Fibroblast of skin of left quadriceps (primary cell): ENCODE measurements at places on chromosomes 3 and 15.

DNA sequence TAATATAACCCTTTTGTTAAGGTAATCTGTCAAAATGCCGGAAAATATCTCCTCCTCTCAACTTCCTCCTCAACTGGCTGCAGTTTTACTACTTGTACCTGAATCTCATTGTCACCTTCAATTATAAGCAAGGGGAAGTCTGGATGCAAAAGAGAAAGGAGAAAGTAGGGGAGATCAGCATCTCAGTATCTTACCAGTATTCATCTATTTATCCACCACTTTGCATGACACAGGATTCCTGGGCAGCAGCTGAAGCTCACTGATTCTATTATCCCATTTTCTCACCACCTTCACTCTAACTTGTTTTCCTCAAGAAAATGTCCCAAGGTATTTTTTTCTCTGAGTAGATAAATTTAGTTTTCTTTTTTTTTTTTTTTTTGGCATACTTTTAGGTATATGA, 440.5 kb upstream of the CBLB start:
- DNase-seq = no peak

- peak; percentile 56 for DNase-seq
Measured at GRCh38 chr15:72902245-72902918, 118.8 kb upstream of the ADPGK start.

DNA sequence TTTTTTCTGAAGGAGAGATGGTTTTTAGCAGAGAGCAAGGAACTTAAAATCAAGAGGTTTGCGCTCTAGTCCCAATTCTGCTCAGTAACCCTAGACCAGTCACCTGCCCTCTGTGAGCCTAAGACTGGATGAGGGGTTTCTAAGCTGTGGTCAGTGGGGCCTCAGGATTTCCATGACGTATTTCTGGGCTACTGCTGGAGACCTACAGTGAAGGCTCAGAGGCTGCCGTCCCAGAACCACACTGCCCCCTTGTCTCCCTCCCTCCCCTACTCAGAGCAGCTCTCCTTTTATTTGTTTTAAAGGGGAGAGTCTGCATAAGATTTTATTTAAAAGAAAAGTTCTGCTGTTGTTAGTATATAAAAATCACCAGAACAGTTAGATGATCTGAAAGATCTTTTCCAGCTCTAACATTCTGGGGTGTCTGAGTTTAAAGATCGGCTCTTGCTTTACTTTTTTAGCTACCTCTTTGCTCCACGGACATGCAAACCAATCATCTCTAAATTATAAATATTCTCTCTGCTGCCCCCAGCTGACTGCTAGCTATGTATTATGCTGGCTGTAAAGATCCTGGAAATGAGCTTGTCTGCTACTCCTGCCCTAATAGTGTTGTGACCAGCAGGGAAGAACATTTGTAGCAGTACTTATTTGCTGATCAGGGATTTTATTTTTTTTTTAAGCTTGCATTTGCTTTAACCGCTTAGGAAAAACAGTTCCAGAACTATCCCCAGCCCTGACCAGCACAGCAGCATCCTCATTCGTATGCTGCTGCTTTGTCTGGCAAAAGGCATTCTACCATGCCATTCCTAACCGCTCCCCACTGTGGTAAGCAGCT, 28.6 kb upstream of the NDUFB4 start:
- no peak for DNase-seq

- DNase-seq = no peak
Measured at GRCh38 chr15:65923264-65923663, 54.0 kb downstream of the RAB11A start.

DNA sequence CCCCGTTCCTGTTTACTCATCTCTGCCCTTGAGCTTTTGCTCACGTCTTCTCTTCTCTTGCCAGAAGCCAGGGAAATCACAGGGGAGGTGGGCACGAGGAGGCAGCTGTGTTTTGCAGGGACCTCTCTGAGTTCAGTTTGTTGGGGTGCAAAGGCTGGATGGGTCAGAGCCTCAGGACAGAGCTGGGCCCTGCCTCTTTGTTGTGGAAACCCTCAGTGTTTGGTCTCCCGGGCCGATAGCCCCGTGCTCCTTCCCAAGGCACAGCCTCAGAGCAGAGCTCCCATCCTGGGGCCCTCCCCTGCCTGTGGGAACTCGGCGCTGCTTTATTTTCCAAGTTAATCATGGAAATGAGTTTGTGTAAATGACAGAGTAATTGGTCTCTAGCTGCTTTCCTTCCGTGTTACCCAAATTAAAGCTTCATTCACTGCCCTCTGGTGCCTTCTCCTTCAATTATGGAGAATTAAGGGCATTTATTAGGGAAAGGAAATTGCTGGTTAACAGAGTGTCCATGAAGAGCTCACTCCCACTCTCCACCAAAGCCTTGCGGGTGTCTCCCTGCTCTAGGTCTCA, 40.9 kb downstream of the BDH1 start:
- no peak for DNase-seq

GRCh38 chr3:170852324-170852723, 17.7 kb downstream of the RPL22L1 start:
- DNase-seq = peak; percentile 63

- no peak for DNase-seq
Measured at GRCh38 chr15:35151782-35152181, 66.7 kb upstream of the NANOGP8 start.

DNA sequence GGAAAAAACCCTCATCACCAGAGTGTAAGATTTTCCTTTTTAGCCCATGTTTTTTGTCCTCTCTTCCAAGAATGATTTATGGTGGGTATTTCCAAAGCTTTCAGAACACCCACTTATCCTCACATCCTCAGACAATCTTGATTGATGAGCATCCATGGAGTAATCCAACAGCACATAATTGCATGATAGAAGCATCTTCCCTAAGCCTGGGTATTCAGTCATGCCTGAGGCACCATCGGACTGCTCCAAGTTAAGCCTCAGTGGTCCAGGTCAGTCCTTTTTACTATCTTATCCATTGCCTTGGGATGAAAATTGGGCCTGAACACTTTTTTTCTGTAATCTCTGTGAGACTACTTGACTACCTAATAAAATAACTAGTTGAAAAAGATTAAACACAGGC, 676.0 kb upstream of the SEMA6D start:
- DNase-seq = no peak

GRCh38 chr15:96733721-96734120, 403.2 kb downstream of the NR2F2 start:
- DNase-seq = no peak

GRCh38 chr3:190306513-190307163, 15.6 kb downstream of the CLDN1 start:
- peak; percentile 20 for DNase-seq

DNA sequence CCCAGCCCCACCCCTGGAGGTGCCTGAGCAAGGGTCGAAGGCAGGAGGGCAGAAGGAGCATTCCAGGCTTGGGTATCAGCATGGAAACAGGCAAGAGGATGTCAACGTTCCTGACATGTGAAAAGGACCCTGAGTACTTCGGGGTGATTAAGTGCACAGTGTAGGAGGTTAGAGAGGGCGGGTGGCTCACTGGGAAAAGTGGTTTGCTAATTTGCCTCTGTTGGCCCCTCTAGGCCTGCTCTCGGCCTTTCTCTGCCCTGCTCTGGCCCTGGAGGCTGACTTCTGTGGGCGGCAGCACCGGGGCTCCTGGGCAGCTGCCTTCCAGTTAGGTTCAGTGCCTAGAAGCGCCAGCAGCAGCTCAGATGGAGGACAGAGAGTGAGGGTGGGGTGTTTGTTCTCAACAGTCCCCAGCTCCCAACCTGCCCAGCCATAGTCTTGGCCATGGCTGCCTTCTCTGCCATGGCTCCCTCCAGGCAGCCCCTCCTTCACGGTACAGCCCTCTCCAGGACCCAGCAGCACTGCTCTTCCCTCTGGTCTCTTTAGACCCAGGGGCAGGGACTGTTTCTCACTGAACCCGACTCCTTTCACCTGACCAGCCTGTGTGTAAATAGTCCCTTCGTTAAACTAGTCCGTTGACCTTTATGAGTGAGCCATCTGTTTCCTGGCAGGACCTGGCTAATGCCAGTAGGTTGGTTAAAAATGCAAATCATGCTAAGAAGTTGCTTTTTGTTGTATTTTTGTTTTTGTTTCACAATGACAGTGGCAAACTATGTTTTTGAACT, 107.1 kb upstream of the TPM1 start:
- no peak for DNase-seq

DNA sequence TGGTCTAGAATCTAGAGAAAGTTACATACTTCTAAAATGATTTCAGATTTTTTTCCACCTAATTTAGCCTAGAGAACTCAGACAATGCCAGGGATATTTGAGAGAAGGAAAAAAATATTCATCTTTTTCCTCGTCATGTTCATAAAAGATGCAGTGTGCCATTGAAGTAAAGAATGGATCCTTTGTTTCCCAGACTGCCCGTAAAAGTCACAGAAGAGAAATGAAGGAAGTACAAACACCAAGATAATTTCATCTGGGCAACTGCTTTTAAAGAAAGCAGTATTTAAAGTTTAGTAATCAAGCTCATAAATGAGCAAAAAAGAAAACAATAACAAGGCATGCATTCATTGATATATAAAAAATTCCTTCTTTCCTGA, 47.2 kb downstream of the TTC23 start:
- no peak for DNase-seq

GRCh38 chr3:111738238-111738637, 120.8 kb upstream of the PHLDB2 start:
- DNase-seq = no peak

- no peak for DNase-seq
Measured at GRCh38 chr3:151383111-151383510, 1.4 kb downstream of the P2RY12 start.

- peak; percentile 60 for DNase-seq
Measured at GRCh38 chr3:129893581-129894070, at the start of gene TMCC1. Gene TMCC1, minus strand, starts transcription at chr3:129893711.

DNA sequence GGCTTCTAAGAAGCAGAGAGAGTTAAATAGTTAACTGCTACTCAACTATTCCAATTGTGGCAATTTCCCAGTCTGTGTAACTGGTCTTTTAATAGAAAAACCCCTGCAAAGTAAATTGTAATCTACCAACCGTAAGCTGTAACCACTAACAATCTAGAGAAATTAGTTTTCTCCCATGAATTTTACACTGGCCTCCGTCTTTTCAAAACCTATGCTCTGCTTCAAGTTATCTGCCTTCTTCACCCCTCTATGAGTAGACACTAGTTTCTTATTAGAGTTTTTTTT, 42.6 kb downstream of the LRRFIP2 start:
- no peak for DNase-seq

DNA sequence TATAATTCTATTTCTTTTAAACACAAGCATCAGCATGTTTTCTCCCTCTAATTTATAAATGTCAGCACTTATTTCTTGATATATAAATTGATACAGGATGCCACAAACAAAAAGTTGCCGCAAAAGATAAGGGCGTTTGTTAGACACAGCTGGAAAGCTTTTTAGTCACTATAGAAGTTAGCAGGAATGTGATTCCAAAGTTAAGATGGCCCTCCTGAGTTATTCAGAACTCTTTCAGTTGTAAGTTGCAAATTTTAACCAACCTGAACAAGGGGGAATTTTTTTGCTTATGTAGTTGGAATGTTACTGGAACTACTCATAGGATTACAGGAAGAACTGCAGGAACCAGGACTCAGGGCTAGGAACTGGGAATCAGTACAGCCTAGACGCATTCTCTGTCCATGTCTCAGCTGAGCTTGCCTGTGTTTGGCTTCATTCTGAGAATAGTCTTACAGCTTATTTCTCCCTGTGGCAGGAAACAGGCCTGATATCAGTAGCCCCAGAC, 166.3 kb downstream of the VGLL4 start:
- peak; percentile 82 for DNase-seq

DNA sequence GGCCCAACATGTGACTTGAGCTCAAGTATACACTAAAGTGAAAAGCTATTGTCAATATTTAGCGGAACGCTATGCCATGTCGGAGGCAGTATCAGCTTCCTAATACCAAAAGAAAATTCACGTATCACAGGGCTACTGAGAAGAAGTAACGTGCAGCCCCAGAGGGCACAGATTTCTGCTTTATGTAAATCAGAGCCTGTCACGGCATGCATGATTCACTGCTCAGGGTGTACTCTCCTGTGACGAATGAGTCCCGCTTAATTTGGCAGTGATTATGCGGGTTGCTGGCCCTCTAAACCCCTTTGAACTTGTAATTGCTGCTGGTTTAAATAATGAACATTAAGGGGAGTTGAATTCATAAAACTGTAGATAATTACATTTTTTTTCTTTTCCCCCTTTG, 85.3 kb downstream of the MEIS2 start:
- DNase-seq = no peak

GRCh38 chr3:166593776-166594175, 756.6 kb upstream of the BCHE start:
- DNase-seq = no peak

GRCh38 chr3:116188231-116188785, 257.0 kb downstream of the LSAMP start:
- DNase-seq = peak; percentile 7

DNA sequence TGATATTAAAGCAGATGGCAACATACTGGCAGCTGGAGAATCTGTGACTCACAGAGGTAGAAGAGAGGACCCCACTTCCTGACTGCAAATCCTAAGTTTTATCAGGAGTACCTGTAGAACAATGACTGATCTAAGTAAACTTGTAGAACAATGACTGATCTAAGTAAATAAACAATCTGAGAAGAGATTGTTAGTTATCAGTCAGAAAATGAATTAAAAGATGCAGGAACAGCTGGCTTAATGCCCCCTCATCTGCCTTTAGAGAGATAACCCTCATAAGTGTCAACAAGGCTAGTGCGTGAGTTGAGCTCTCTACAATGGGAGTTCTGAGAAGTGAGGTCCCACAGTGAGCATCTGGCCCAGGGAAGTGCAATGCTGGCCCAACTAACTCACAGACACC, 14.6 kb downstream of the ACAD11 start:
- no peak for DNase-seq

GRCh38 chr15:48641416-48641815, 4.1 kb downstream of the FBN1 start:
- DNase-seq = no peak

GRCh38 chr3:195613468-195614069, 29.8 kb upstream of the APOD start:
- no peak for DNase-seq

GRCh38 chr3:131543714-131544113, 40.9 kb upstream of the MRPL3 start:
- peak; percentile 70 for DNase-seq

DNA sequence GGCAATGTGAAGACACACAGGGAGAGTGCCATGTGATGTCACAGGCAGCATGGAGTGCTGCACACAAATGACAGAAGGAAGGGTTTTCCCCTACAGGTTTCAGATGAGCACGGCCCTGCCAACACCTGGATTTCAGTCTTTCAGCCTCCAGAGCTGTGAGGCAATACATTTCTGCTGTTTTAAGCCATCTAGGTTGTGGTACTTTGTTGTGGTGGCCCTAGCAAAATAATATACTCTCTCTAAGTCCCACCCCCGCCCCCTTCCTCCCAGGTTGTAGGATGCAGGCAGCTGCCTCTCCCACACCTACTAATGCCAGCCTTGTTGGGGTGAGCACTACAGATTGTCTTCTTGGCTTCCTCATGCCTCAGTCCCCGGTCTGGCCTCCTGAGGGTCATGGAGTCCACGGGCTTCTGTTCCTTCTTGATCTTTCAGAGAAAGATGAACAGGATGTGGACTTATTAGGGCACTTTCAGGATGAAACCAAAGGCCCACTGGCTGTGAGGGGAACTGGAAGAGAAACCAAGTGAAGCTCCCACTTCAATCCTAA, 180.0 kb downstream of the CD47 start:
- DNase-seq = no peak
